ENCODE measurements at places on chromosomes 6 and 20. TPM values are rescaled to one million over a fixed set of nuclear protein-coding genes. Genes with fewer than 3 reads are reported as not detected.

The CGAS gene
- 24.7 TPM for total RNA-seq

The TUBB2B gene
- not detected for total RNA-seq

The CPXM1 gene
- total RNA-seq, result 1.9 TPM

The PROKR2 gene
- not detected for total RNA-seq

The ZNF391 gene
- total RNA-seq, result 4.4 TPM

The ADGRB3 gene
- total RNA-seq, result not detected

The SLC24A3 gene
- not detected for total RNA-seq

The MUC22 gene
- total RNA-seq, result not detected

The POM121L2 gene
- not detected for total RNA-seq

The CDC40 gene
- total RNA-seq, result 52.4 TPM

The SAYSD1 gene
- total RNA-seq, result 21.9 TPM

The TOX2 gene
- total RNA-seq, result 4.1 TPM

The IL17F gene
- not detected for total RNA-seq

The ZFP57 gene
- 5.0 TPM for total RNA-seq

The MAP1LC3A gene
- total RNA-seq, result 3.5 TPM

The PLN gene
- total RNA-seq, result not detected

The FUCA2 gene
- 8.8 TPM for total RNA-seq

The BEND3 gene
- total RNA-seq, result 2.9 TPM

The BMP5 gene
- not detected for total RNA-seq

The HLA-DRB5 gene
- 174 TPM for total RNA-seq

The LPA gene
- total RNA-seq, result not detected

The HLA-DOA gene
- 209 TPM for total RNA-seq

The CAGE1 gene
- 0.32 TPM for total RNA-seq

The LKAAEAR1 gene
- total RNA-seq, result 1.8 TPM

The SLC22A23 gene
- 0.75 TPM for total RNA-seq

The JAG1 gene
- not detected for total RNA-seq

The SNAP25 gene
- not detected for total RNA-seq

The AVP gene
- 7.0 TPM for total RNA-seq

The FBXO9 gene
- 105 TPM for total RNA-seq

The ADAM33 gene
- total RNA-seq, result not detected

The PDRG1 gene
- total RNA-seq, result 12.7 TPM

The CENPW gene
- total RNA-seq, result 0.81 TPM

The OLIG3 gene
- not detected for total RNA-seq

The SLC17A1 gene
- not detected for total RNA-seq

The SRPK1 gene
- 61.9 TPM for total RNA-seq

The HMGCLL1 gene
- not detected for total RNA-seq

The CLVS2 gene
- total RNA-seq, result not detected

The ZKSCAN3 gene
- total RNA-seq, result 11.0 TPM

The SLC4A11 gene
- total RNA-seq, result 2.7 TPM

The HEBP2 gene
- total RNA-seq, result 35.1 TPM

The PBOV1 gene
- total RNA-seq, result not detected

The ECT2L gene
- not detected for total RNA-seq

Data from B cell (primary cell).